Foreskin fibroblast (primary cell): ENCODE measurements at places on chromosomes 5 and 9.

GRCh38 chr9:136939996-136940525, 4.5 kb downstream of the FBXW5 start:
- DNase-seq: no peak

DNA sequence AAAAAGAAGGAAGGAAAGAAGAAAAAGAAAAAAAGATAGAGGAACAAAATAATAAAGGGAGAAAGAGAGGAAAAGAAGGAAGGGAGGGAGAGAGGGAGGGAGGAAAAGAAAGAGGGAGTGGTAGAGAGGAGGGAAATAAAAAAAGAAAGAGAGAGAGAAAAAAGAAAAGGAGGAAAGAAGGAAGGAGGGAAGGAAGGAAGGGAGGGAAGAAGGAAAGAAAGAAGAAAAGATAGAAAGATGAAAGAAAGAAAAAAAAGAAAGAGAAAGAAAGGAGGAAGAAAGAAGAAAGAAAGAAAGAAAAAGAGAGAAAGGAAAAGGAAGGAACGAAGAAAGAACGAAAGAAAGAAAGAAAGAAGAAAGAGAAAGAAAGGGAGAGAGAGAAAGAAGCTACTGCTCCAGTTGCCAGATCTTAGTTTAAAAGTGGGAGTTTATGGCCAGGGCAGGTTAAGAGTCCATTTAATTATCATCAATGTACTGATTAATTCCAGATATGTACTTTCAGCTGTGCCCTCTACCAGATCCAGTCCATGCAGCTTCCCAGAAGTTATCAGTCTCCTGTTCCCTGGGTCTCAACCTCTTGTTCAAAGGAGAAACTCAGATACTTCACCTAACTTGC, 1378.5 kb upstream of the NUDT12 start:
- no peak for DNase-seq

DNA sequence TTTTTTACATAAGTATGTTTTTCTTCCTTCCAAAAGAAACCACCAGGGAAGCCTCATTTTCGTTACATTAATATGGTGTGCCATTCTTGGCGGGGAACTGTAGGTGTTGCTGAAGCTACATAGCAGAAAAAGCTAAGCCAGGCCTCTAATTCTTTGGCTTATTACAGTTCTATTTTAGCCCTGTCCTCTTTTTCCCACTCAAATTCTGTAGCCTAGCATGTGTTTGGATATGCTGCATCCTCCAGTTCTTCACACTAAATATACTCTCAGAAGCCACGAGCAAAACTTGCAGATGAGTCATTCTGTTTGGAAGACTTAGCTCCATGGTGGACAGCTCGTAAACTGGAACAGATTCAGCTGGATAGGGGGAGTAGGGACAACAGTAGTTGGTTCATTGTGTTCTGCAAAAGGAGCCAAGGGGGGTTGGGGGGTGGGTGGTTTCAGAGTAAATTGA, 369.4 kb downstream of the TMEM161B start:
- peak; percentile 36 for DNase-seq

- DNase-seq: no peak
Measured at GRCh38 chr5:66796305-66797292, 200.4 kb downstream of the MAST4 start.

DNA sequence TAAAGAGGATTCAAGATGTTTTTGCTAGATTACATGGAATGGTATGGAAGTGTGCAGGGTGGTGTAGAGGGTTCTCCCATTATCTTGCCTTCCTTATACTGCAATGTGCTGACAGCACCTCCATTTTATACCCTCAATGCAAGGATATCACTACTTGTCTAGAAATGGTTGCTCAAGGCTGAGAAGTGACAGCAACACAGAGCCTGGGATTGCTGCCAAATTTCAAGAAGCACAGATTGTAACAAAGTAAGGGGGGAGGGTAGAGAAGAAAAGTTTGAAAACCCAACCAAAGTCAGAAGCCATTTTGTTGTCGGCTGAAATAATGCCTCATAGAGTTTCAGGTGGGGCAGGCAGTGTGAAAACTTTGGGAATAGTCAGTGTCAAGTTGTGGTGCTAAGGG, 29.8 kb downstream of the PCDHAC2 start:
- DNase-seq: no peak

DNA sequence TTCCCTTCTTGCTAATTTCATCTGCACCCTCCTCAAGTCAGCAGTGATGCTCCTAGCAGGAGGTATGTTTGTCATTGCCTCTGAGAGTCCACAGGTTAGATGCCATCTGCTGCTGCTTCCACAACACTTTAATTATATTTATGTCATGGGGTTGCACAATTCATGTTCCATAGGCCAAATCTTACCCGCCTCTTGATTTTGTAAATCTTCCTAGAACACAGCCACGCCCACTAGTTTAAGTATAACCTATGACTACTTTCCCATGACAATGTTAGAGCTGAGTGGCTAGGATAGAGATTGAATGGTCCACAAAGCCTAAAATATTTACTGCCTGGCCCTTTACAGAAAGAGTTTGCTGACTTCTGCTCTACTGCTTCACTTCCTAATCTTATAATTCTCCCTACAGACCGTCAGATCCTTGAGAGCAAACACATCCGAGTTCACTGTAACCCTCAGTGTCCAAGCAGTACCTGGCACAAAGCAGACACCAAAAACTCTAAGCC, 21.1 kb downstream of the LIFR start:
- peak; percentile 26 for DNase-seq

- DNase-seq: no peak
Measured at GRCh38 chr5:72633041-72633445, 125.8 kb upstream of the ZNF366 start.

DNA sequence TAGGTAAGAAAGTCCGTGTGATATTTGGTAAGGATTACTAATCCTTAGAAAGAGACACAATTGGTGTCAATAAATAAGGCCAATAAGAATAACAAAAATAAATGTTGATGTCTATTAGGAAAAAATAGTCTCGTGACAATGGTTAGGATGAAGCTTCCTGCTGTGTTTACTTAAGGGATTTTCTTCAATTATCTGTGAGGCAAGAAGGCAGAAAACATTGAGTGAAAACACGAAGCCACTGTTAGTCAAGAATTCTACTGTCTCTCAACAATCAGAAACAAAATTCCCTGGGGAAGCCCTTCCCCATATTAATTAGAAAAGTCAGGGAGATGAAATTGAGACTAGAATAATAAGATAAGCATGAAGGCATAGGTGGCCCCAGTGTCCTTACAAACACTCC, 149.0 kb downstream of the SYK start:
- DNase-seq: peak; percentile 38

GRCh38 chr5:98564836-98565235, 208.6 kb upstream of the RGMB start:
- DNase-seq: no peak

GRCh38 chr9:133114886-133115603, 6.0 kb downstream of the RALGDS start:
- DNase-seq: no peak

DNA sequence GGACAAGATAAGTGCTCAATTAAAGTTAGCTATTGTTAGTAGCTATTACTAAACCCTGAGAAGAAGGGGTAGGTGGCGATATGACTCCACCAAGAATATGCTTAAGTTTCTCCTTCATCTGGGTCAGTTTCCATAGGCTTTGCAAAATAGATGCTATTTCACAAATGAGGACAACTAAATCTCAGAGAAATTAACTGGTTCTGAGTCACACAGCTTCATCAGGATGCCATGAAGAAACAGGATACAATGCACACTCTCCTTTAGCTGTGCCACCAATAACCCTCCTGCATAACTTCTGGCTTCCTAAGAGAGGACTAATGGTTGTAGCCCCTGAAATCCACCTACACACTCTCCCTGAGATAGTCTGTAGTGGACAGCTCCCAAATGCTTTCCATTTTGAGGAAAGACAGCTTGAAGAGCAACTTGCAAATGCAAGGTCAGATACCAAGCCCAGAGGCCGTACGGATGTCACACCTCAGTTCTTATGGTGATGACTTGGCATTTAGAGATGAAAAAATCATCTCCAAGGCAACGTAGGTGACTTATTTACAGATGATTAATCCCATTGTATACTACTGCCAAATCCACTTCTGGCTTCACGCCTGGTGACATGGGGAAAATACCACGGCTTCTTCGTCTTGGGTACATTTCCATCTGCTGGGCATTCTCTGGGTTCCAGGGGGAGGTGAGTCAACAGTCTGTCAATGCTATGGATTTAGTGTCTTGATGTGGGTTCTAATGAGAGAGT, 251.4 kb upstream of the IL12B start:
- DNase-seq: peak; percentile 73

GRCh38 chr9:22976454-22976853, 529.8 kb downstream of the DMRTA1 start:
- no peak for DNase-seq
